ENCODE measurements at places on chromosomes 7 and 10.

GRCh38 chr10:7608001-7608400 lies 58.8 kb downstream of the ITIH5 start:
- no peak for DNase-seq

DNA sequence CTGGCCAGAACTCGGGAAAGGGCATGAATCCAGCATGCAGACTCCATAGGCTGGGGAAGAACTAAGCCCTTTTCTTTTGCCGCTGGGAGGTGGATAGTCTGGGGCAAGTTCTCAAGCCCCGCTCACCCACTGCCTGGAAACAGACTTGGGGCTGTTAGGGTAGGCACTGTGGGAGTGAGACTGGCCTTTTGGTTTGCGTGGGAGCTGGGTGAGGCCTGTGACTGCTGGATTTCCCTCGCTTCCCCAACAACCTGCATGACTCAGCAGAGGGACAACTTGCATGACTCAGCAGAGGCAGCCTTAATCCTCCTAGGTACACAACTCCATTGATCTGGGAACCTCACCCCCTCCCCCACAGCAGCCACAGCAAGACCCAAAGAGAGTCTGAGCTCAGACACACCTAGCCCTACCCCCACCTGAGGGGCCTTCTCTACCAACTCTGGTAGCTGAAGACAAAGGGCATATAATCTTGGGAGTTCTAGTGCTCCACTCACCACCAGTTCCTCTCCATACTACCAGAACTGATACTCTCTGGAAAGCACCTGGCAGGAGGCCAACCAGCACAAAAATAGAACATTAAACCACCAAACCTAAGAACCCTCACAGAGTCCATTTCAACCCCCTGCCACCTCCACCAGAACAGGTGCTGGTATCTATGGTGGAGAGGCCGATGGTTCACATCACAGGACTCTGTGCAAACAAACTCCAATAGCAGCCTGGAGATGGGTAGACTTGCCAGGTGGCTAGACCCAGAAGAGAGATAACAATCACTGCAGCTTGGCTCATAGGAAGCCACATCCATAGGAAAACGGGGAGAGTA lies 81.4 kb upstream of the LAMB4 start:
- DNase-seq, result no peak

GRCh38 chr10:34291466-34292193 lies 523.5 kb downstream of the PARD3 start:
- DNase-seq, result no peak

- no peak for DNase-seq
Observed at GRCh38 chr7:90738249-90738648, 142.1 kb downstream of the CDK14 start.

- no peak for DNase-seq
Observed at GRCh38 chr7:37432281-37432920, 16.3 kb downstream of the ELMO1 start.

- DNase-seq, result no peak
Observed at GRCh38 chr10:96502561-96503282, 11.0 kb downstream of the TLL2 start.

GRCh38 chr7:86955895-86956503 lies 103.5 kb downstream of the ELAPOR2 start:
- no peak for DNase-seq

- no peak for DNase-seq
Observed at GRCh38 chr7:148327379-148327778, 263.2 kb upstream of the C7orf33 start.

Measured in hippocampal formation (tissue), 2 donors.